ENCODE measurements at places on chromosomes 5 and 9.

GRCh38 chr5:8606231-8606630, 737.3 kb downstream of the MTRR start:
- no peak for DNase-seq

- no peak for DNase-seq
Measured at GRCh38 chr5:157598350-157598936, 22.9 kb upstream of the ADAM19 start.

- DNase-seq, result peak; percentile 64
Measured at GRCh38 chr9:89999534-90000370, 394.9 kb downstream of the GADD45G start.

GRCh38 chr9:16469184-16469583, 401.3 kb downstream of the BNC2 start:
- DNase-seq, result no peak

DNA sequence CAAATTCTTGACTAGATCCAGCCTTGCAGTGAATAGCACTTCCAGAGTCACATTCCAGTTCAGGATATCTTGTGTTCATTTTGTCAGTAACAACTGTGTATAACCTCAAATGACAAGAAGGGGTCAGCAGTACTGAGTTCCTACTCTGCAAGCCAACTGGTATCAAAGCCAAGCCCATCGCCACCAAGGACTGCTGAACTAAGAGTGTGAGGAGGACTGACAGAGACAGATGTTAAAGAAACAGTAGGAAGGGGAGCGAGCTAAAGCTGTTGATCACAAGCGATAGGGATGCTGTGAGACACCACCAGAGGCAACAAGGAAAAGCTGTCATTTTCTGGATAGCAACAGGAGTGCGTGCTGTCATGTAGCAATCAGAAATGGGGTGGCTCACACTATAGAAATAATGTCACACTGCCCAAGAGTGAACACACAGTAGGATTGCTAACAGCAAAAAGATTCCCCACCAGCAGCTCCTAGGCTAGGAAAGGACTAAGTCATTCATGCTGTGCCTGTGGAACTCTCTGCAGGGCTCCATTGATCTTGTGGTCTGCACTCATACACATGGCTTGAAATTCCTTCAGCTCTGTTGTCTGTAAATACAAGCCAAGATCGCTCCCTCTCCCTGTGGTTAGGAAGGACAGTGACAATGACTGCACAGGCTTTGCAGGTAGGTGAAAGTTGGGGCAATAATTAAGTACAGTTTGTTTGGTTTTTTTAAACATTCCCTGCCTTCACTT, 658.6 kb downstream of the NR2F1-AS1 start:
- DNase-seq, result peak; percentile 44

DNA sequence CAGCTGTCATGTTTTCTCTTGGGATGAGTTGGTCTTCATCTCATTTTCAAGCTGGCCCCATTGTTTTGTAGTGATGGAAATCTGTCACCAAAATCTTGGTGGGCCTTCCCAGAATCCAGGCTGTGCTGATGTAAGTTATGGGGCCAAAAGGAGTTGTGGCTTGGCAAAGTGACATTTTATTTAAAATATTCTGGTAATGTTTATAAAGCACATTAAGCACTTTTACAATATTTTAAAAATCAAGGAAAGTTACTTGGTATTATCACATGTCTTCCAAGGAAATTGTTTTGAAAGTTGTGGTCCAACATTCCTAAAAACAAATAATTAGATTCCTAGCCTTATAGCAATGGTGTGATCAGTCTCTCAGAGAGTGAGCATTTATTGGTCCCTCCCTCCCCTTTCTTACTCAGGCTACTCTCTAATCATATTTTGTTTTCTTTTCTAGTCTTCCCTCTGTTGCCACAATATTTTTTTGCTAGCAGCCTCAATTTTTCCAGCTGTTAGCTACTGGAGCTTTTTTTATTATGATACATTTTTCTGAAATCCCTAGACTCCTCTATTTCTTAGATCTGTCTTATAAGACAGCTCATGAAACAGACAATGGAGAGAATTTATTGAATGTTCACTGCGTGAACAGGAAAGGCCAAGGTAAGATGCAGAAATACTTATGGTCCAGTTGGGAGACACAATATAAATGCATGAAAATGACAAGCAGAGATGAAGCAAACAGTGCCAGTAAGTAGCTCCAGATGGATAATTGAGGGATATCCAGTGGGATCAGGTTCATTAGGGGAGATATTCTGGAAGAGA, 408.1 kb upstream of the ZNF608 start:
- DNase-seq, result no peak

DNA sequence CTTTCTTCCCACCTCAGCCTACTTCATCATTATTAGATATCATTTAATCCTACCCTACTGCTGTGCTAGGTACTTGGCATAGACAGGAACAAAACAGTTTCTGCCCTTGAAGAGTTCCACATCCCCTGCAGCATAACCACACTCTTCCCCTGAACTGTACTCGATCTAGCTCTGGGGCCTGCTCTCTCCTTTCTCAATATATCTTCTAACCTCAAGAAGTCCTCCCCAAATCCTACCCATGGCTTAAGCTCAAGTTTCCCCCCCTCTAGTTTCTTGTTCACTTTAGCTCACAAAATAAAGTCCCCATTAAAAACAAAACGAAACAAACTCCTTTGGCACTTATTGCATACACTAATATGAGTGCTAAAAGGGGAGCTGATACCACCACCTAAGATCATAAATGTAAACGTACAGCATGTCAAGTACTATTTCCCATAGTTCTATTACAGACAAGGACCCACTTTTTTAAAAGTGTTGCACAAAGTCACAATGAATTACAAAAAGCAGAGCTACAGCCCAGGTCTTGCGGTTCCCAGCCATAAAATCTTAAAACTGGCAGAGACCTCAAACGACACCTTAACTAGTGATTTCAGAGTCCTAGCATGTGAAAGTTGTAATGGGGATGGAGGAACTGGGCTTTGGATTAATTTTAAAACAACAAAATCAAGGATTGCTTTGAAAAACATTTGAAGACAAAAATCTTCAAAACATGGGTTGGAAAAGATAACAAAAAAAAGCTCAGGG, 80.7 kb downstream of the PTPDC1 start:
- no peak for DNase-seq

DNA sequence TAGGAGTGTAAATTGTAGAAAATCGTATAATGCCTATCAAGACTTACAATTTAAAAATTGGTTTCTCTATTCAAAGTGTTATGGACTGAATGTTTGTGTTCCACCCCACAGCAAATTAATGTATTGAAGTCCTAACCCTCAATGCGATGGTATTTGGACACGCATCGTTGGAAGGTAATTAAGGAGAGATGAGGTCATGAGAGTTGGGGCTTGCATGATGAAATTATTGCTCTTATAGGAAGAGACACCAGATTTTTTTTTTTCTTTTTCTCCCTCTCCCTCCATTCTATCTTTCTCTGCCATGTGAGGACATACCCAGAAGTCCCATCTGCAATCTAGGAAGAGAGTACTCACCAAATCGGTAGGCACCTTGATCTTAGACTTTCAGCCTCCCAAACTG, 189.2 kb downstream of the MAN2A1 start:
- DNase-seq, result no peak

DNA sequence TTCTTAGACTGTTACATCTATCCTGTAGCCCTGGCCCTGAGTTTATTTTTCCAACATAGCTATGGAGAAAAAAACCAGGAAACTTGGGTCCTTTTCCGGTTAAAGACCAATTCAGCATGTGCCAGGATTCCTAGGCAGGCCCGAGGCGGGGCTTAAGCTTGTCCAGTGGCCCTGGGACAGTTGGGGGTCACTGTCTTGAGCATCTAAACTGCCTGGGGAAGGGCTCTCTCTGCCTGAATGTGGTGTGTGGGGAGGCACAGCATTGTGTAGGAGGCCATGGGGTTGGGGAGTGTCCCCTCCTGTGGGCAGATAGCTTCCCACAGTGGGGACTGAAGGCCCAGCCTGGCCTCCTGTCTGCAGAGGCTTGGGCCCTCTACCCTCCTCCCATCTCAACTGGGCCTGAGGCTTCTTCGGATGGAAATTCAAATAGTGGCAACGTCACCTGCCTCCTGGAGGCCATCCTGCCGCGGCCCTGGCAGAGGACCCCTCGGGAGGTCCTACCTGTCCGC, 88.8 kb downstream of the PHF2 start:
- no peak for DNase-seq

DNA sequence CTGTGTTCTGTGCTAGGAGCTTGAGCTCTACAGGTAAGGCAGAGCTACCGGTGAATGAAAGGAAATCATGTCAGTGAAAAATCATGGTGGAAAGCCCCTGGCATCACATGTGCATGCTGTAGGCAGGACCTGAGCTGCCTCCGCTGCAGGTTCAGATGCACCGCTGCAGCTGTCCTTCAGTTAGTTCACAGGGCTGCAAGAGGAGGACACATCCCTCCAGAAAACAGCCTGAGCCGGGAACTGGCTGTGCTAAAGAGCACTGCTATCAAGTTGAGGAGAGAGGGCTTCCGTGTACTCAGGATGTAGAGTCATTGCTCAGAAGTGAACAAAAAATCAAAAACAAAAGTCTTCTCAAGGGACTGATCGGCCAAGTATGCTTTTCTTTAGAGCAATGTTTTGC, 138.6 kb downstream of the ERCC6L2 start:
- DNase-seq, result no peak

DNA sequence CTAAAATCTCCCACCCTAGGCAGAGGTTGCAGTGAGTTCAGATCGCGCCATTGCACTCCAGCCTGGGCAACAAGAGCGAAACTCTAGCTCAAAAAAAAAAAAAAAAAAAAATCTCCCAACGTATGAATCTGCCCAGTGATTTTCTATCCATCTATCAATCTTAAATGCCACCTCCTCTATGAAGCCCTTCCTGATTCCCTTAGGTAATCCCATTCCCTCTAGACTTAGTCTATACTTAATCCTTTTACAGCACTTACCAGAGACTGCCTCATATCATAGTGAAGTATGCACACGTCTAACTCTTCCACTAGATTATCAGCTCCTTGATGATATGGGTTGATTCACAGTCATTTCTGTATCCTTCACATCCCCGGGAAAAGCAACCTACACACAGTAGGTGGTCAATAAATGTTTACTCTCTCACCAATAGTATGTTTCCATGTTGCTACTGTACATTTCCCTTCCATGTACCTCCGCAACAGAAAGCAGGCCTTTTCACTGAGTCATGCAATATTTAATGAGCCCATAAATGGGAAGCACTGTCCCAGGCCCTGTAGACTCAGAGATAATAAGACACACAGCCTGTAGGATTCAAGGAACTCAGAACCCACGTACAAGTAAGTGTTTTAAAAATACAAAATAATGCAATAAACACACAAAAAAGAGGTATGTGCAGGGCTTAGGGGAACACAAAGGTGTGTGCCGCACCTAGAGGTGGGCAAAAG, 1.2 kb downstream of the DROSHA start:
- no peak for DNase-seq

All from astrocyte of the spinal cord (primary cell).